ENCODE measurements at places on chromosomes 1 and 21. TPM values are rescaled to one million over a fixed set of nuclear protein-coding genes. Genes with fewer than 3 reads are reported as not detected.
A peak's percentile ranks its signal among the peaks of the same experiment; 100 is the strongest.

Gene FCRL2
- not detected for total RNA-seq

Gene ABCB10
- total RNA-seq = 4.5 TPM

Gene AMY2A
- total RNA-seq = not detected

Gene SERPINC1
- 1.1 TPM for total RNA-seq

Gene LAD1
- total RNA-seq = 207 TPM

Gene C1orf185
- total RNA-seq = not detected

GRCh38 chr1:221774054-221774842 is 32.4 kb upstream of the DUSP10 start:
- no peaks in the 10 kb centered on the region for H3K36me3 ChIP-seq
- DNase-seq = peak; percentile 15
- peak overlapping the region; percentile 27 for H3K27ac ChIP-seq
- H3K27me3 ChIP-seq = no peaks in the 10 kb centered on the region
- H3K4me1 ChIP-seq = no peaks in the 10 kb centered on the region

DNA sequence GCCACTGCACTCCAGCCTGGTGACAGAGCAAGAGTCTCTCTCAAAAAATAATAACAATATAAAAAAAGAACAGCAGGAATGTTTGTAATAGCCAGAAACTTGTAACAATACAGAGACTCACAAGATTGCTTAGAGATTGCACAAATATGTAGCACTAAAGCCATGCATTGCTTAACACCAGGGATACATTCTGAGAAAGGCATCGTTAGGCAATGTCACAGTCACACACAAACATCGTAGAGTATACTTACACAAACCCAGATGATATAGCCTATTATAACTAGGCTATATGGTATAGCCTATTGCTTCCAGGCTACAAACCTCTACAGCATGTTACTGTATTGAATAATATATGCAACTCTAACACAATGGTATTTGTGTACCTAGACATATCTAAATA is 45.3 kb downstream of the GPATCH2 start:
- no peak overlapping the region for H3K4me3 ChIP-seq
- no peaks in the 10 kb centered on the region for H3K27me3 ChIP-seq
- no peaks in the 10 kb centered on the region for H3K36me3 ChIP-seq
- H3K27ac ChIP-seq = no peak overlapping the region
- H3K4me1 ChIP-seq = no peaks in the 10 kb centered on the region

DNA sequence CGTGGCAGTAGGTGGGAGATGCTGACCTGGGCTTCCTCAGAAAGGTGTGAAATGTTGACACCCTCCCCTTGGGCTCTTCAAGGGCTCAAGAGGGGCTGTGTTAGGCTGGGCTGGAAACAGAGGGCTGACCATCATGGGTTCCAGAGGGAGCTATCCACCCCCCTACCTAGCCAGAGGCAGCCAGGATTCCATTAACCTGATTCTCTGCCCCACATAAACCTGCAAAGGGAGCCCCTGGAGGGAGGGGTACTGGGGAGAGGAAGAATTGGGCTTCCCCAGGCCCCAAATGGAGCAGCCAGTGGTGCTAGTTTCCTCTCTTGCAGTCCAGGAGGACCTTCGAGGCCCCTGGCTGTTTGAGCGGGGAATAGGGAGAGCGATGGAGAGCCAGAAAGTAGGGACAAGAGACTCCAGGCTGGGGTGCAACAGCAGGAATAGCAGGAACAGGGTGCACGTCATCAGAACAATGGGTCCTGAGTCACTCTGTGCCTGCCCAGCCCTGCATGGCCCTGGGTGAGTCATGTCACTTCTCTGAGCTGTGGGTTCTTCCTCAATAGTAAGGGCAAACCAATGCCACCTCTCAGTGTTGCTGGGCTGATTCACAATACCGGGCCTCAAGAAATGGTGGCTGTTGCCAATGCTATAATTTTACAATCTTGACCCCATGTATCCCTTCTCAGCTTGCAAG is 121.2 kb downstream of the EPHB2 start:
- no peaks in the 10 kb centered on the region for H3K4me1 ChIP-seq
- H3K27ac ChIP-seq = peak overlapping the region; percentile 36
- H3K36me3 ChIP-seq = no peaks in the 10 kb centered on the region
- no peak overlapping the region for H3K4me3 ChIP-seq
- peak; percentile 69 for DNase-seq
- no peaks in the 10 kb centered on the region for H3K27me3 ChIP-seq

DNA sequence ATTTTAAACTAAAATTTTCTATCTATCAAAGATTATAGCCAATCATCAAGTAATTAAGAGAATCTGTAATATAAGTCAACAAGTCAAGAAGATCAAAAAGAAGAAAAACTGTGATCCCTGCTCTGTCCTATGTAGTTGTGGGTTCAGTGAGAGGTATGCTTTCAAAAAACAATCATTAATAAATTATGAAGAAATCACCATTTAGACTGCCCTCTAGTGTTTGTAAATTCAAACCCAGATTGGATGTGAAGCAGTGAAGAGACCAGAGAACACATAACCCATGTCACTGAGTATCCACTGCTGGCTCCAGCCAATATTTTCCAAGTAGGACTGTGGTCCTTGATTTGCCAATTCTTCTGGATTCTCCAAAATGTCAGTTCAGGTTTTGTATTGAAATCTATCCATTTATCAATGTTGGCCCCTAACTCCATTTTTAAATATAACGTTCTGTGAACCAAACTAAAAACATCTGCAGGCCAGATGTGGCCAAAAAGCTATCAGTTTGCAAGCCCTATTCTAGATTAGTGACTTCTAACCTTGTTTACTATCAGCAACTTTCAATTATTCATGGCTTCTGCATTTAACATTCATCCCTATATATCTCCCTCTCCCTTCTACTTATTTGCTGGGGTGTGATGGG is 467.5 kb upstream of the CXADR start:
- H3K4me1 ChIP-seq = no peaks in the 10 kb centered on the region
- H3K27me3 ChIP-seq = no peaks in the 10 kb centered on the region
- no peak overlapping the region for H3K4me3 ChIP-seq
- no peak overlapping the region for H3K27ac ChIP-seq
- no peaks in the 10 kb centered on the region for H3K36me3 ChIP-seq
- no peak for DNase-seq

GRCh38 chr1:43366601-43367025 is 1.2 kb downstream of the ELOVL1 start:
- H3K36me3 ChIP-seq = no peaks in the 10 kb centered on the region
- peak overlapping the region; percentile 70 for H3K4me3 ChIP-seq
- no peaks in the 10 kb centered on the region for H3K27me3 ChIP-seq
- peak overlapping the region; percentile 95 for H3K27ac ChIP-seq
- H3K4me1 ChIP-seq = peaks cover 26% of the 10 kb centered on the region

DNA sequence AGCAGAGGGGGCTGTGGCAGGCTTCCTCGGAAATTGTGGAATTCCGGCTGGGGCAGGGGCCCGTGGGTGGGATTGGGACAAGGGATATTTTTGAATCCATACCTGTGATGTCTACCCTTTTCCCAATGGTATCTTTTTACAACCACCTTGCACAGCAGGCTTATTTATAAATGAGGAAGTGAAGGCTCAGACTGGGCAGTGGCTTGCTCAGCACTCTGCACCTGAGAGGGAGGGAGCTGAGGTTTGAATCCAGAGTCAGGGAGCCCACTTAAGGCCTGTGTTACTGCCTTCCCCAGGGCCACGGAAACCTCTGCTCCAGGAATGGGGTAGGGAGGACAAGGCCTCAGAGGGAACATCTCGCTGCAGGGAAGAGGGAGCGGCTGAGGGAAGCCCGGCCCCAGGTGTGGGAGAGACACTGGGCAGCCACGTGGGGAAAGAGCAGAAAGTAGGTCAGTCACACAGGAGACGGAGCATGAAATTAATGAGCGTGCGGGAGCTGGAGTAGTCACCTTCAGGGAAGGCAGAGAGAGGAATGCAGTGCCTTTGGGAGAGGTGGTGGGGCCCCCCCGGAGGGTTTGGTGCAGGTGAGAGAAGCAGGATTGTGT is 35.4 kb upstream of the SCMH1 start:
- no peak overlapping the region for H3K27ac ChIP-seq
- H3K4me3 ChIP-seq = no peak overlapping the region
- H3K4me1 ChIP-seq = no peaks in the 10 kb centered on the region
- no peak for DNase-seq

DNA sequence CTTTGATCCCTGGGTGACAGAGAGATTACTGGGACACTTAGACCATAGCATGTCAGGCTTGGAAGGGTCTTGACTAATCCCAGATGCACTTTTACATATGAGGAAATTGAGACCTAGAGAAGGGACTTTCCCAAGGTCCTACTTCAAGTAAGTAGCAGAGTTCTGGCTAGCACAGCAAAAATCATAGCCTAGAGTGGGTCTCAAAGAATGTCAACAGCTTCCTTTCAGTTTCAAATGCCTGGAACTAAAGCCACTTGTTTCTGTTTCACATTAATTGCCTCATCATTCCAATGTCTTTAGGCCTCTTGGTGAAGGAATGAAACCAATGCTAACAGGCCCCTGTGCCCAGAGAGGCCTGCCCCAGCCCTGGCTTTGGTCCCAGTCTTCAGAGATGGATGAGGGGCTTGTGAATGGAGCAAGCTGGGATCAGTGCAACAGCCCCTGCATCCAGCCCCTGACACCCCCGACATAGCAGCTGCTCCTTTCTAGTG is 26.6 kb downstream of the ATF3 start:
- no peak for DNase-seq
- no peaks in the 10 kb centered on the region for H3K36me3 ChIP-seq
- H3K27ac ChIP-seq = peak overlapping the region; percentile 75

GRCh38 chr1:160216301-160216700 is 11.1 kb downstream of the PEA15 start:
- H3K36me3 ChIP-seq = no peaks in the 10 kb centered on the region
- no peak for DNase-seq
- H3K4me3 ChIP-seq = no peak overlapping the region
- no peaks in the 10 kb centered on the region for H3K27me3 ChIP-seq

DNA sequence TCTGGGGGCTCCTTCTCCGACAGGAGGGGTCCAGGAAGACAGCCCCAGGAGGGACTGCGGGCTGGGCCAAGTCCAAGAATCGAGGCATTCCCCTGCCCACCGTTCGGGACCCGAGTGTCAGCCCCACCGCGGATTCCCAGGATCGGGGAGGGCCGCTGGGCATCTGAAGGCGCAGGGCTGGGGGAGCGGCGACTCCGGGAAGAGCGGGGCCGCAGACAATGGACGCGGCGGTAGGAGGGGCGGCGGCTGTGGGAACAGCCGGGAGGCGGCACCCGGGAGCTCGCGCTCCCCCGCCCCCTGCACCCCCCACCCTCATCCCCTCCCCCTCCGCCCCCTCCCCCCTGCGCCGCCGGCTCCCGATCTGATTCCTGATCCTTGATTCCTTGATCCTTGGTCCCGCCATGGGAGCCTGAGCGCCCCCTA is at the start of gene VANGL2:
TSS of gene VANGL2 (plus strand) at position 342 of the 423 bp plus-strand sequence. CDS start 15,274 bp downstream, outside the sequence.
- no peaks in the 10 kb centered on the region for H3K36me3 ChIP-seq
- H3K27me3 ChIP-seq = peaks cover 12% of the 10 kb centered on the region
- peaks cover 5% of the 10 kb centered on the region for H3K4me1 ChIP-seq
- peak within 1 kb of the TSS; percentile 90 for H3K4me3 ChIP-seq
- peak; percentile 83 for DNase-seq
- H3K27ac ChIP-seq = peak within 1 kb of the TSS; percentile 79

DNA sequence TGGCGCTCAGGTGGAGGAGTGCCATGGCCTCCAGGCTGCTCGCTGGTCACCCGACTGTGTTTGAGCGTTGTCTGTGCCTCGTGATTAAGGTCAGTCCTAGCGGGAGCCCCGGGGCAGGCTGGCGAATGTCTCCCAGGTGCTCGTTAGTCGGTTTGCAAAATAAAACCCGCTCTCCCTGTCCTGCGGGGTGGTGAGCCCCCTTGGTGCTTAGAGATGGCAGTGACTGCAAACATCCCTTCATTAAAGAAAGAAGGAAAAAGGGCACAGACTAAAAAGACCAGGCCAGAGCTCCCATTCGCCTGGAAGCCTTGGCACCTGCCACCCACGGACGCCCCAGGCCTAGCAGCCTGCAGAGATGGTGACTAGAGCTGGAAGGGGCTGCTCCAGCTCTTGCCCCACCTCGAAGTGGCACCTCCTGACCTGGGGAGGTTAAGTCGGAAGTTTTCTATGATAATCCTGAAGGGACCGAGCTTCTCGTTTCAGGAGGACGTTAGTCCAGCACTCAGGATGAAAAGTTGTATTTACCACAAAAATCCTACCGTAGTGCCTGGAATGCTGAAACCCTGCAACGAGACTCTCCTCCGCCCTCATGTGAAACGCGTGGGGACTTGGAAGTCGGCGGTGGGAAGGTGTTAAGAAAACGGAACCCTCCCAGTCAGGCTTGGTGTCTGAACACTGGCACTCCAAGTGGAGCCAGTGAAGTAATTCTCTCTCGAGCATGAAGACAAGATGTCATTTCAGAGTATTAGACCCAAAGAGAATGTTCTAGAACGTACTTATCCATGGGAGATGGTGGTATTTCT is 24.6 kb downstream of the RIPK4 start:
- no peaks in the 10 kb centered on the region for H3K4me1 ChIP-seq
- H3K27me3 ChIP-seq = no peaks in the 10 kb centered on the region
- no peak overlapping the region for H3K4me3 ChIP-seq

DNA sequence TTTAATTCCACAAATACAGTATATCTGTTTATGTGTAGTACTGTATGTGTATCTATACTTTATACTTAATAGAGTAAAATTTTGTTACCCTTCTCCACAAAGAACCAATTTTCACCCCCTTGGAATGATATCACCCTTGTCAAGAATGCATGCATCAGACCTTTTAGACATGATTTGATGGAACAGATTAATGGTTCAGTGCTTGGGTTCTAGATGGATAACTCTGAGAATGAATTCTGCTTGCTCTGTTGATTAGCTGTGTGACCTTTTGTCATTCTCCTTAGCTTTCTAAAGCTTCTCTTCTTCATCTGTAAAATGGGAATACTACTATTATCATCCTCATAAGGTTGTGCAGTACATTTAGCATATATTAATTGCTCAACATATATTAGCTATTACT is 105.1 kb downstream of the NEK7 start:
- H3K27ac ChIP-seq = no peak overlapping the region
- H3K4me3 ChIP-seq = no peak overlapping the region
- no peak for DNase-seq
- peaks cover 3% of the 10 kb centered on the region for H3K4me1 ChIP-seq
- H3K27me3 ChIP-seq = no peaks in the 10 kb centered on the region

DNA sequence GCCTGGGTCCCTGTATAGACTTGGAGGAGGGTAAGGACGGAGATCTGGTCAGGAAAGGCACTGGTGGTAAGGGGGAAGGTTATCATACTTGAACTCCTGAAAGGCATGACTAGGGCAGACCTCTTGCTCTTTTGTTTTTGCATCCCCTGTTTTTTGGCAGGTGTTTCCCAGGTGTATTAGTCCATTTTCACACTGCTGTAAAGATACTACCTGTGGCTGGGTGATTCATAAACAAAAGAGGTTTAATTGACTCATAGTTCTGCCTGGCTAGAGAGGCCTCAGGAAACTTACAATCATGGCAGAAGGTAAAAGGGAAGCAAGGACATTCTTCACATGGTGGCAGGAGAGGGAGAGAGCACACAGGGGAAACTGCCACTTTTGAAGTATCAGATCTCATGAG is 57.2 kb upstream of the APOBEC4 start:
- H3K4me1 ChIP-seq = no peaks in the 10 kb centered on the region
- H3K27me3 ChIP-seq = no peaks in the 10 kb centered on the region
- DNase-seq = no peak
- no peak overlapping the region for H3K4me3 ChIP-seq
- H3K27ac ChIP-seq = no peak overlapping the region

- H3K4me3 ChIP-seq = peak overlapping the region; percentile 81
- no peak for DNase-seq
- H3K27ac ChIP-seq = peak overlapping the region; percentile 89
- no peaks in the 10 kb centered on the region for H3K27me3 ChIP-seq
- H3K4me1 ChIP-seq = peaks cover 21% of the 10 kb centered on the region
- no peaks in the 10 kb centered on the region for H3K36me3 ChIP-seq
Observed at GRCh38 chr1:241638909-241639622, 1.1 kb downstream of the CHML start.

- H3K4me3 ChIP-seq = no peak overlapping the region
- no peaks in the 10 kb centered on the region for H3K4me1 ChIP-seq
- H3K27ac ChIP-seq = no peak overlapping the region
- H3K27me3 ChIP-seq = no peaks in the 10 kb centered on the region
Observed at GRCh38 chr1:86387916-86388627, 8.1 kb downstream of the ODF2L start.
